ENCODE measurements at places on chromosomes 5 and 9.

GRCh38 chr5:6080930-6081726, 297.2 kb downstream of the MED10 start:
- DNase-seq = no peak

DNA sequence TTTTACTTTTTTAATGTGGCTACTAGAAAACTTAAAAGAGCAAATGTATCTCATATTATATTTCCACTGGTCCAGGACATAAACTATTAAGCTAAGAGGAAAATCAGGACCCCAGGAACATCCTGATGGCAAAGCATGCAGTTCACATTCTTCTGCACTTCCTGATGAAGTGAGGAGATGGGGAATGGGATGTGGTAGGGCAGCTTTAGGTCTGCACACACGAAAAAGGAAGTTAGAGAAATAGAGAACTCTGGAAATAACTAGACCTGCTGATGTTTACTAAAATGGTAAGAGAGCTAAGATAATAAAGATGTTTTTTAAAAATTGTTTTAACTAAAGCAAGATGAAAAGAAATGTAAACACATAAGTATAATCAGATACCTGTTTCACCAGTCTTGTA, 39.7 kb upstream of the NIPBL start:
- DNase-seq = no peak

DNA sequence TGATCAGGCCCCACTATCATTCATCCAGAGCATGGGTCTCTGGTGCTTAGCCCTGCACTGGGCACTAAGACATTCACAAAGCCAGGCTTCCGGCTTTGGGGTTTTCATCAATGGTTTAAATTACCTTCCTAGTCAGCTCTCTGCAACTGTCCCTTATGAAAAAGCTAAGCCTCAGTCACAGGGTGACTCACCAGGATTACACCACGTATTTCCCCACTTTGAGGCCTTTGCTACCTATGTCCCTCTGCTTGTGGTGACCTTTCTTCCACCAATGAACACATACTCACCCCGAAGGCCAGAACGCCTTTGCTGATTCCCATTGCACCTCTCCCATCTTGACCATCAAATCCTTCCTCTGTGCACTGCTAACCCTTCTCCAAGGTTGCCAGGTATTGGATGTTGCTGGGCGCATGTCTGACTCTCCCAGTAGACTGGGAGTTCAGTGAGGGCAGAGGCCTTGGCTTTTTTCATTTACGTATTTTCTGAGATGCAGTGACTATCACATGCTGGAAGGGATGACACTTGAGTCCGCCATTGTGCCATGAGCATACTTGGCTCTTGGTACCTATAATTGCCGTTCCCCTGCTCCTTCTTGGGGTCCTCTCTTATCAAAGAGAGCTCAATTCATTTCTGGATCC, 58.7 kb upstream of the TNFSF8 start:
- no peak for DNase-seq

DNA sequence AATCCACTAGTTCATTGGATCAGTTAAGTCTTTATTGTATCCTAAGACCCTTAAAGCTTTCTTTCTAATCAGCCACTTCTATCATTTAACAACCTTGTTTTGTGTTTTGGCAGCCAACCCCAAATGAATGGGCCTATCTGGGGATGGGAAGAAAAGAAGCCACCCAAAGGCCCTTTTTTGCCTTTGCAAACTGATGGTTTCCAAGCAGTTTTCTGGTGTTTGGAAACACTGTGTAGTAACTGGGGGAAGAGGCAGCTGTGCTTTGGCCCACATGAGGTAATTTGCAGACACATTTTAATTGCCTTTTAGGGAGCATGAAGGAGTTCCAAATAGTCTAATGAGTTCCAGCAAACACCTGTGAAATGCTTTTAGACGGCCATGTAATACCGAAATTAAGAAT, 1751.3 kb upstream of the WWC1 start:
- DNase-seq = no peak

GRCh38 chr5:142922223-142922952, 152.2 kb downstream of the ARHGAP26 start:
- DNase-seq = no peak

DNA sequence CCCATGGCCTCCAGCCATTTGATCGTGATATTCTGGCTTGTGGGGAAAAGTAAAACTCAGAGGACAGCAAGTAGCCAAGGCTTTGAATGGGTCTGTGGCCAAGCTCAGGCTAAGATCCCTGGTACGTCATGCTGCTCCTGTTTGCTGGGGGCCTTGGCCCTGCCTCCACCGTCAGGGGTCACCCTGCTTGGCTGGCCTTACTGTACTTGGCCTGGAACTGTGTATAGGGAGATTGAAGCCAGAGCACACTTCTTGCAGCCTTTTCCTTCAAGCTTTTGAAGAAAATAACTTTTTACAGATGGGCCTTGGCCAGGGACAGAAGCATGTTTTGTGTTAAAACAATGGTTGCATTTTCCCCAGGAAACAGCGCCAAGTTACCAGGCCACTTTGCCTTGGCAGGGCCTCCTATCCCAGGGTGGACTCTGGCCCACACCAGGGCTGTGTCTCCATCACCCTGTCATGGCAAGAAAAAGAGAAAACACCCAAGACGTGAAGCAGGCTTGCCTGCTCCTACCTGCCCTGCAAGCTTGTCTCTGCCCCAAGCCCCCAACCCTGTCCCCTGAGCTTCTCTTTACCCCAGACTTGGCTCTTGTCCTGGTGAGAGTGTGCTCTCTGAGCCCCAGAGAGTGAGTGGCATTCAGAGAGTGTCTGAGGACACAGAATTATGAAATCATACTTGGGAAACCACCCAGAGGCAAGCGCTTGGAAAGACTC, 286.9 kb downstream of the GADD45G start:
- no peak for DNase-seq

DNA sequence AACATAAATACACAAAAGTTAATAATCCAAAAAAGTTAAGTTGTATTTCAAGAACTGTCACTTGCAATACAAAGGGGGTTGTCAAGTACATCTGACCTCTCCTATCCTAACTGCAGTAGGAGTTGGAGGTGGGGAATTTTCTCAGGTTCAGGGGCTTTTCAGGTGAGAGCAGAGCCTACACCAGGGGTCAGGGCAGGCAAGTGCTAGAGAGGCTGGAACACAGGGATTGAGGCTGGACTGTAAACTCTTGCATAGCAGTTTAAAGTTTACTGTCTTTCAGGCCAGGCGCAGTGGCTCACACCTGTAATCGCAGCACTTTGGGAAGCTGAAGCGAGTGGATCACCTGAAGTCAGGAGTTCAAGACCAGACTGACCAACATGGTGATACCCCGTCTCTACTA, 25.4 kb upstream of the RASGRF2 start:
- no peak for DNase-seq

DNA sequence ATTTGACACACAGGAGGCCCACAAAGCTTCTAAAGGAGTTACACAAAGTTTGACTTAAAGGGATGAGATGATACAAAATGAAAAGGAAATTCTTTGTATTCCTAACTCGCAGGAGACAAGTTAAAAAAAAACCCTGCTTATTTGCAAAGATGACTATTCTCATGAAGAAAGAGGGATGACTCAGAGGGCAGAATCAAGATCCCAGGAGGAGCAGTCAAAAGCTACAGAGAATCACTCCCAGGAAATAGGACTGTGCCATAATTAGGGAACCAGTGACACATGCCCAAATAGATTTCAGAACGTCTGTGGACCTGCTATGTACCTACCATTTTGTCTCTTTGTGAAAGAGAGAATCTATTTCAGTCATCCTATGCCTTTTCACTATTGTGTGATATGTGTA, 103.5 kb upstream of the ARRDC3 start:
- no peak for DNase-seq

GRCh38 chr9:103552712-103553111, 541.4 kb upstream of the SMC2 start:
- DNase-seq = no peak

GRCh38 chr5:63081402-63081801, 502.8 kb downstream of the LRRC70 start:
- no peak for DNase-seq

DNA sequence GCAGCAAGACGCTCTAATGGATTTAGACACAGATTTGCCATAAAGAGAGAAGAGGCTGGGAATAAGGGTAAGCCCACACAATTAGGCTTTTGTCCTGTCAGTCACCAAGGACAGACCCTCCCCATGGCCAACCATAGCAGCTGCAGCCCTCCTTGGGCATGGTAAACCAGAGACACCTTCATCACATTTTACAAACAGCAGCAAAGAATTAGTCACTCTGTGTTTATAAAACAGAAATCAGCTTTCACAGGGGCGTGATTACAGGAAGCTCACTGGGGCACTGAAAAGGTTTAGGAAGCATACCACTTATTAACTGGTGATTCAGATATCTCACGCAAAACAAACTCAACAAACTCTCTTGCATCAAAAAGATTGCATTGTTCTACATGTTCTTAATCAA, 37.3 kb upstream of the ZNF622 start:
- DNase-seq = no peak

GRCh38 chr9:109213285-109214121, 46.5 kb upstream of the FRRS1L start:
- no peak for DNase-seq

- DNase-seq = no peak
Observed at GRCh38 chr9:68480807-68481206, 59.9 kb downstream of the TMEM252 start.

DNA sequence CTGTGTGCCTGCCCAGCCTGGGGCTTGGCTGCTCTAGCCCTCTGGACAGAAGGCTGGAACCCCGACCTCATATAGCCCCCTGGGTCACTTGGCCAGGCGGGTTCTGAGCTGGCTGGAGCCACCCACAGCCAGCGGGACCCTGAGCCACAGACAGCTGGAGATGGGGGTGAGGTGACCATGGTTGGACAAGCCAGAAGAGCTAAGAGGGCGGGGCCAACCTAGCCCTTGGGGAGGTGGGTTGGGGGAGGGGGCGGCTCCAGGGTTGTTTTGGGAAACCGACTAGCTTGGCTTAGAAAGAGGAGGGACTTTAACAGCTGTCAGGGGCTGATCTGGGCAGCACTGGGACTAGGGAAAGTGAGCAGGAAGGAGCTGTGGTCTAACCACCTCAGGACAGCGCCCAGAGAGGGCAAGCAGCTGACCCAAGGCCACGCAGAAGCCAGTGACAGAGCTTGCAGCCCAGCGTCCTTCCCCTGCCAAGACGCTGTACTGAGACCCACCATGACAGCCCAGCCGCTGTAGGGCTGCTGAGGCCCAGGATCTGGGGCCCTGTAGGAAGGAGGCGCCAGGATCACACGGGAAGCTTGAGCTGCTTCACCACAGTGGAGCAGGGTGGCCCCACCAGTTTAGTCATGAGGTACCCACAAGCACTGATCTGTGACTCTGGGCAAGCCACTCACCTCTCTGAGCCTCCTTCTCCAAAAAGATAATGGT, 2.2 kb downstream of the AIF1L start:
- no peak for DNase-seq

GRCh38 chr5:14552017-14552416, 29.6 kb upstream of the OTULINL start:
- DNase-seq = no peak

DNA sequence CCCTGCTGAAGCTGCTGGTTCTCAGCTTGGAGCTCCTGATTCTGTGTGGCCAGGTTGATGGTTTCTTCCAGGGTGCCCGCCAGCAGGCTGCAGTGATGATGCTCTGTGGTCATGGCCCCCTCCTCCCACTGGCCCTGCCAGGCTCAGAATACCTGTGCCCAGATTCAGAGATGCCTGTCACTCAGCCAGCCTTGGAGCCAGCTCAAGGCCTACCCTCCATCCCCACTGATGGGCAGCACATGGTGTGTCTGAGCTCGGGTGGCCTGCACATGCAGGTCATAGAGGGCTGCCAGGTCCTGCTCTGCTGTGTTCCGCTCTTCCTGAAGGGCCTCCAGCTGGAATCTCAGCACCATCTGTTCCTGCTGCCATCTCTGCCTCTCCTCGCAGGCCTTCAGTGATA, 5.4 kb downstream of the SLC35A4 start:
- no peak for DNase-seq

DNA sequence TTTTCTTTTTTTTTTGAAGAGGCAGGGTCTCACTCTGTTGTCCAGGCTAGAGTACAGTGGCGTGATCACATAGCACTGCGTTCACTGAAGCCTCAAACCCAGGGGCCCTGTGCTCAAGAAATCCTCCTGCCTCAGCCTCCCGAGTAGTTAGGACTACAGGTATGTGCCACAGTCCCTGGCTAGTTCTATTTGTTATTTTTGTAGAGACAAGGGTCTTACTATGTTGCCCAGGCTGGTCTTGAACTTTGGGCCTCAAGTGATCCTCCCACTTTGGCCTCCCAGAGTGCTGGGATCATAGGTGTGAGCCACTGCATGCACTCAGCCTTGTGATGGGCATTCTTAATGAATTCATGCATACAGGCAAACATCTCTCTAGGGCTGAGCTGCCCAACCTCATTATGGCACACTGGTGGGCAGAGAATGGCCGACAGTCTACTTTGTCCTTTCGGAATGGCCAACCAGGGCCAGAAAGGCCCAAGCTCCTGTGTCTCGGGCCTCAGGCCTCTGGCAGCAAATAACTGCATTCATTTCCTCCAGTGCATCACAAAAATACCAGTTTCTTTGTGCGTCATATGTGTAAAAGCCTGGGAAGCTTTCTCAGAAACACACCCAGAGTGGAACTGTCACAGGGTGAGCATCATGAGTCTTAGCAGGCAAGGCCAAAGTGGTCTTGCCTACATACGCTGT, 27.2 kb downstream of the ANXA6 start:
- no peak for DNase-seq

GRCh38 chr9:126986506-126986951, 71.9 kb downstream of the RALGPS1 start:
- no peak for DNase-seq

DNA sequence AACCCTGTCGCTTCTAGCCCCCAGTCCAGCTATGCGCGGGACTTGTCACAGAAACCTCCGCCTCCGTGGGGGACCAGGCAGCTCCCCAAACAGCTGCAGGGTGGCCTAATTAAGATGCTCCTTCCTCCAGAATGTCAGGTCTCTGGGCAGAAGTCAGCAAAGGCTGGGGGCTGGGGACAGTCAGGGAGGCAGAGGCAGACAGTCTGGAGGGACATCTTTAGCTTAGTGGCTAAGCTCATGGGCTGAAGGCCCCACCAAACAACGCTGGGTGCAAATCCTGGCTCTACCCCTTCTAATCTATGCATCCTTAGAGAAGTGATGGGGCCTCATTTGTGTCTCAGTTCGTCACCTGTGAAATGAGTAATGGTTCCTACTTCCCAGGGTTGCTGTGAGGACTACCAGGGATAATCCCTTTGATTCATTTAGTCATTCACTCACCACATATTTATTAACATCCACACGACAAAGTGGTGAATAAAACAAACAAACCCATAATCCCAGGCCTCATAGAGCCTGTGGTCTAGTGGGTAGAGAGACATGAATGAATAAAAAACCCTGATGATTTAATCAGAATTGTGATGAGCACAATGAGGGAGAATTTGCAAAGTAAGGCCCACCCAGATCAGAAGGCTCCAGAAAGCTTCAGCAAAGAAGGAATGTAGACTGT, 20.2 kb upstream of the MED27 start:
- DNase-seq = no peak

DNA sequence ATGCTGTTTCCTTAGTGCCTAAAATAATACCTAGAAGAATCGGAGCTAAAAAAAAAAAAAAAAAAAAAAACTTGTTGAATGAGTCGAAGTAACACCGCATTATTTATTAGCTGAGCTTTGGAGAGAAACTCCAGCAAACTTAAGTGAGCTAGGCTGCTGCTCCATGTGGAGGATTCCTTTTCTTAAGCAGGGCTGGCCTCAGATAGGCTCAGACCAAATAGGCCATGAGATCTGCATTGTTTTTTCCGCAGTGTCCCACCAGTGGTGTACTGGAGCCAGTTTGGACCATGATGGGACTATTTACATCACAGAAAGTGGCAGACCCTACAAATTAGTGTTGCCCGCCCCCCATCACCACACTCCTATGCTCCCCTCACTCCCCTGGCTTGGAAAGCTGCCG, 341.4 kb downstream of the DTWD2 start:
- no peak for DNase-seq

GRCh38 chr9:127178686-127179632, 56.5 kb upstream of the ANGPTL2 start:
- no peak for DNase-seq
